Tongue (tissue), 3 donors: ENCODE measurements at places on chromosomes 6 and 20.
A peak's percentile ranks its signal among the peaks of the same experiment; 100 is the strongest.

- DNase-seq, result no peak
Observed at GRCh38 chr6:167152862-167153261, 4.9 kb downstream of the GPR31 start.

- peak; percentile 36 for DNase-seq
Observed at GRCh38 chr6:21947731-21948386, 349.0 kb downstream of the PRL start.

GRCh38 chr6:152859225-152859624 lies 108.6 kb downstream of the VIP start:
- no peak for DNase-seq

GRCh38 chr20:43011491-43011890 lies 178.2 kb downstream of the PTPRT start:
- no peak for DNase-seq

DNA sequence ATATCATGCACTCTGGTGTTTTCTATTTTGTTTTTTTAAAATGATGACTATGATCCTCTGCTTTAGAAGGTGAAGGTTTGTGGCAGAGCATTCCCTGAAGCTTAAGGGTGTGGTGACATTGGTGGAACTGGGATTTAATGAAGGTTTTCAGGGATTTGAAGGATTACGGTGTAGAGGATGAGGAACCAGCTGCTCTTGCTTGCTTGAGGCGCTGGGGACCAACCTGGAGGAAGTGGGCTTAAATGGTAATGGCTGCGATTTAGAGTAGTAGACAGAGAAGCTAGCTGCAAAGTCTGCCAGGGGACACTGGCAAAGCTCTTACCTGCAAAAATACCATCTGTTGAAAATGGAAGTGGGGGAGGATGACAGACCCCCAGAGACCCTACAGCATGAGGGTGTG lies 241.8 kb downstream of the CLIC5 start:
- DNase-seq, result no peak

- no peak for DNase-seq
Observed at GRCh38 chr6:45556828-45557227, 179.1 kb upstream of the SUPT3H start.

GRCh38 chr6:8181160-8181881 lies 79.0 kb upstream of the EEF1E1 start:
- no peak for DNase-seq

DNA sequence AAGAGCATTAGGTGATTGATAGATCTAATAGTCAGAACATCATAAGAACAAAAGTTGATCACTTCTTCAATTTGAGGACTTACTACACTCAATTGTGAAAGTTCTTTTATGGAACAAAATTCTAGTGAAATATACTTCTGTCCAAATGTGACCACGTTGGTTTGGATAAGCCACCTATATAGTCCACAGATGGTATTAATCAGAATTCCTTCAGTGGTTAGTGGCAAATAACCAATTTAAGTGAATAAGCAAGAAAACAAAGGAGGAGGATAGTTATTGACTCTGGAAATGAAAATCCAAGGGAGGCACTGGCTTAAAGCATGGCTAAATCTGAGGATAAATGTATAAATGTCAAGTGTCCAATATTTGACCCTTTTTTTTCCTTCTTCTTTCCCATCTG lies 268.5 kb upstream of the MARCKS start:
- no peak for DNase-seq

DNA sequence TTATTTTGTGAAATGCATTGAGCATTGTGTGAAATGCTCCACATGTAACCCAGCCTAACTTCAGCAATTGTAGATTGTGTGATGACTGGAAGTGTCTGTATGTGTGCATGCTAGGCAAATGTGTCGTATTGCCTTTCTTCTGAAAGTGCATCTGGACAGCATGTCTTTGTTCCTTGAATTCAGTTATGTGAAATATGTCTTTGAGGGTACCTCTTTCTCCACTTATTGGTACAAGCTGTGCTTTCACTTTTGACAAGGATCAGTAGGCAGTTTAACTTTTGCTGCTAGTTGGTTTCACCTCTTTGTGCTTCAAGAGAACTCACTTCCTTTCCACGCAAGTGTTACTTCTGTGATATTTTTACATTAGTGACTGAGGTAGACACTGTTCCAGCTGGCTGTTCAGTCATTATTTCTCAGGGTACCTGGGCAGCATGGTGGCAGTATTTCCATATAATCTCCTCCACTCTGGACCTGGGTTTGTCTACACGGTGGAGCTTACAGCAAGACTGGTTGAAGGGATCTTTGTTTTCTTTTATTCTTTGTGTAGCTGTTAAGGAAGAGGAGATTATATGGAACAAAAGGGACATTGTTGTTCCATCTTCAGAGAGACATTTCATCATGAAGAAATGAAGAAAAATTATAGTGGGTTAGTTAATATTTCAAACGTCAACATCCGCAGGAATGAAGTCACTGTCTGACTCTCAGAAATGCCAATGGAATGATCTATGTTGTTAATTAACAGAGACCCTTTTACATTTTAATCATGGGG lies 175.4 kb downstream of the UTRN start:
- no peak for DNase-seq

GRCh38 chr6:32679492-32679891 lies 13.0 kb upstream of the HLA-DQB1 start:
- no peak for DNase-seq

GRCh38 chr6:128432394-128432793 lies 88.0 kb downstream of the PTPRK start:
- no peak for DNase-seq

- DNase-seq, result no peak
Observed at GRCh38 chr6:101404775-101405174, 11.3 kb downstream of the GRIK2 start.

- DNase-seq, result no peak
Observed at GRCh38 chr6:119821380-119821779, 471.8 kb upstream of the MAN1A1 start.

DNA sequence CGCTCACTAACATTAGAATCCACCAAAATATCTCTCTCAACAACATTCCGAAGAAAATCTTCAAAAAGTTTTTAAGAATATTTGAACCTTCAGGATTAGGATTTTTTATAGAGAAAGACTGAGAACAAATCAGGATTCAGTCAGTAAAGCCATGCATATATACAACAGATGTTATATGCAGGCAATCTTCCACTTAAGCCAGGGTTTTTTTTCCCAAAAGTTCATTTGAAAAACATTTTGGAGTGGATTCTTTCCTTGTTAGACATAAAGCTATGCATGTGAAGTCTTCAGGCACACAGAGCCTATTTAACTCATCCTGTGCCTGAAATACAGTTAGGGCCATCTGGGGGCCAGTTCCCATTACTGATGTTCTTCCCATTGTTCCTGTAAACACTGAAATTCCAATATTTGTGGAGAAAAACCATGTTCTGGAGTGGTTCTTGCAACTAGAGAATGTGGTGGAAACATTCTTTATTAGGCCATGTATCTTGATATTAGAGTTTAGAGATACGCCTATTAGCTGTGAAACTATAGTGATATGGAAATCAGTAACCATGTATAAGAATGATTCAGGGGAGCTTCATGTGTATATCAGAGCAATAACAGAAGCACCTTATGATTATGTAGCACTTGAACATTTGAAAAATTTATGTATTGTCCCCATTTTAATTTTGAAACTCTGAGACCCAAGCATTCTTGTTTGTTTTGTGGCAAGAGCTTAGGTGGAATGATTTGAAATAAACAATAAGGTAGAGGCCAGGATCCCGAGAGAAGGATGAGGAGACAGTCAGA lies 61.7 kb downstream of the PLEKHG1 start:
- peak; percentile 76 for DNase-seq

GRCh38 chr6:30685157-30686008 lies 1.1 kb downstream of the PPP1R18 start:
- DNase-seq, result no peak

DNA sequence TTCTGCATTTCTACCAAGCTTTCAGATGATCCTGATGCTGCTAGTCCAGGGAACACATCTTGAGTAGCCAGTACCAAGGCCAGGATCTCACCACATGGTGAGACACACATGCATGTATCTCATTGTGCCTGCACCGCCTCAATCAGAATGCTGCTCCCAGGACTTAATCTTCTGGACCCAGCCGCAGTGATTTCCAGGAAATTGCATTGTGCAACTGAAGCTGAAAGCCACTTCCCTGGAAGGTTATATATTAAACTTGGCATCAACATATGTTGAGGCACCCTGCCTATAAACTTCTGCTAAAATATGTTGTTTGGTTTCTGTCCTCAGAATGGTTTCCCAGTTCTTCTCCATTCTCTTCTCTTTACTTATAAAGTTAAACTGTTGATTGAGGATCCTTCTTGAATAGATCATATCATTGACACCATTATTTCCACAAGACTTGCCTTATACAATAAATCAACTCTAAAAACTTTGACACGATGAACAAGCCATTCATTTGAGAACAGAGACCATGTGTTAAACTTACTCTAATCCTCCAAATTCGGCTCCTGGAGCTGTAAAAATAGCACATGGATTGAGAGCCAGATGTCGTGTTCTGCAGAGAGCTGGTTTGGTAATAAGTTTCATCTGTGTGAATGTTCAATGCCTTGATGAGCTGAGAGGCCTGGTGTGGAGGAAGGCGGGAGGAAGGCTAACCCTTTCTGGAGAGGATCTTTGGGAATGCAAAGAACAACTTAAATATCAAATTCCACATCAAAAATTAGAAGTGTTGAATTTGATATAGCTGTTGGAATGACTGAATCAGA lies 65.0 kb upstream of the PCSK2 start:
- DNase-seq, result peak; percentile 70

DNA sequence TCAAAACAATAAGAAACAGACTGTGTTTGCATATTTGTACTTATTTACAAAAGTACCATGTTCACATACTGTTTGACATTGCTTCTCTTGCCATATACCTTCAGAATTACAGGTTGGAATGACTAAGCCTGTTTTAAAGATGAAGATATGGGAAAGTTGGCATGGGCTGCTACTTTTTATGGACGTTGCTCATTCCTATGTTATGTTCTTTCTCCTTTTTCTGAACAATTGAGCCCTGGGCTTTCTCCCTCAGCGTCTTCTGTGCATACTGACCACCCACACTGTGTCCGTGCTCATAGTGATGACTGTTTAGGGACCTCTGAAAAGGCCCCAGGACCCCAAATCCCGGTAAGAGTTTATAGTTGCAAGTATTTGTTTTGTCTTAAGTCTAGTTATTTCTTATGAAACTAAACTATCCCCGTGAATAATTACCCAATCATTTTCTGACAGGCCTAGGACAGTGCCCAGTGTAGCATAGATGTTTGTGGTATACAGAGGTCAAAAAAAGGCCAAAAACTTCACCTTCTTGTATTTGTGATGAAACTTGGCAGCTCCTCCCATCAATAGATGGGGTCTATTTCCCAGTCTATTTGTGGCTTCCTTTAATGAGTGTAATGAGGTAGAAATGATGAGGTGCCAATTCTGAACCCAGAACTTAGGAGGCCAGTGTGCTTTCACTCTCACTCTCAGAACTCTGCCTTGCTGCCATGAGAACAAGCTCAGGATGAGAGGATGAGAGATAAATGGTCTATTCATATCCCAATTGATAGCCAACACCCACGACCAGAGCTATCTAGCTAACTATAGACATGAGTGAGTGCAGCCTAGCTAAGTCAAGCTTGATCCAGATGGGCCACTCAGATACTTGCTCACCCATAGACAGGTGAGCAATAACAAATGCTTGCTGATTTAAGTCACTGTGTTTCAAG lies 40.9 kb downstream of the GSTA4 start:
- DNase-seq, result no peak

- peak; percentile 58 for DNase-seq
Observed at GRCh38 chr6:43074847-43075669, 1.1 kb upstream of the PTK7 start.

- no peak for DNase-seq
Observed at GRCh38 chr6:94721459-94721858, 855.9 kb upstream of the MANEA start.

DNA sequence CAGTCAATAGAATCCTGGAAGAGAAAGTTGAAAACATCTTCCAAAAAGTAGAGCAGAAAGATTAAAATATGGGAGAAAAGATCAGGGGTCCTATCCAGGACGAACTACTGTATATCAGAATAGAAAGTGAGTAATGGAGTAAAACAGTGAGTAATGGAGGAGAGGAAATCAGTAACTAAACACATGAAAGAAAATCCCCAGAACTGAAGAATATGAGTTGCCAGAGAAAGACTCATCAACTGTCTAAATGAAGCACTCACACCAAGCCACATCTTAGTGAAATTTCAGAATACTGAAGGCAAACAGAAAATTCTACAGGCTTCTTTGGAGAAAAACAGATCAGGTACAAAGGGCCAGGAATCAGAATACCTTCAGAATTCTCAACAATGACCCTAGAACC lies 14.9 kb downstream of the IL17A start:
- no peak for DNase-seq

DNA sequence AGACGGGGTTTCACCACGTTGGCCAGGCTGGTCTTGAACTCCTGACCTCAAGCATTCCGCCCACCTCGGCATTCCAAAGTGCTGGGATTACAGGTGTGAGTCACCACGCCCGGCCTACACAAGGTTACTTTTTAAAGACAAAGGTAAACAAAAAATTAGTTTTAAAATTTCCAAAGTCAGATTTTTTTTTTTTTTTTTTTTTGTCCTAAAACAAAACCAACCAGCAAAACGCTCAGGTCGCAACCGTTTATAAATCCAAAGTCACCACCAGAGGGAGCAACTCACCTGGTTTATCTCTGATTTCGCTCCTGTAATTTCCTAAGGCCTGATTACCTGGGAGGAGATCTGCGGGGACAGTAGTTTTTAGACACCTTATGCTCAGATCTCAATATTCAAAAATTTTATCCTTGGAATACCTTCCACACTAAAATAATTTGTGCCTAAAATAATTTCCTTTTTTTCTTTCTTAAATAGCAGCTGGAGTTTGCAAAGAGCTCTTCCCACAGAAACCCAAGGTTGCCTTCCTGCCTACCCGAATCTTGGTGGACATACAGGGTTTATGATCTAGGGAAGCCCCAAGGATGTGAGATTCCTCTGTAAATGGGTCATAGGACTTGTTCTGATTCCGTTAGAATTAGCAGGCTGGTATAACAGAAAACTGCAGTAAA lies 19.8 kb upstream of the TREM1 start:
- peak; percentile 80 for DNase-seq

DNA sequence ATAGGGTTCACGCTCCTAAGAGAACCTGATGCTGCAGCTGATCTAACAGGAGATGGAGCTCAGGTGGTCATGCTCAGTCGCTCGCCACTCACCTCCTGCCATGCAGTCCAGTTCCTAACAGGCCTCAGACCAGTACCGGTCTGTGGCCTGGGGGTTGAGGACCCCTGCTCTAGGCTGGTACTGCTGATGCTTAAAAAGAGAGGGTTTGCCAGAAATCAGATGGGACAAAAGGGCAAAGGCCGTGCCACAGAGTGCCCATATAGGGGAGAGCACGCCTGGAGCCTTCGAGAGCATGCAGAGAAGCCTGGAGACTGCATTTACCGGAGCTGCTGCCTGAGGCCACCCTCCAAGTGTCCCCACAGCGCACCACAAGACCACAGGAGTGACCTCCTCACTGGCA lies 75.5 kb downstream of the PTPN1 start:
- DNase-seq, result no peak

DNA sequence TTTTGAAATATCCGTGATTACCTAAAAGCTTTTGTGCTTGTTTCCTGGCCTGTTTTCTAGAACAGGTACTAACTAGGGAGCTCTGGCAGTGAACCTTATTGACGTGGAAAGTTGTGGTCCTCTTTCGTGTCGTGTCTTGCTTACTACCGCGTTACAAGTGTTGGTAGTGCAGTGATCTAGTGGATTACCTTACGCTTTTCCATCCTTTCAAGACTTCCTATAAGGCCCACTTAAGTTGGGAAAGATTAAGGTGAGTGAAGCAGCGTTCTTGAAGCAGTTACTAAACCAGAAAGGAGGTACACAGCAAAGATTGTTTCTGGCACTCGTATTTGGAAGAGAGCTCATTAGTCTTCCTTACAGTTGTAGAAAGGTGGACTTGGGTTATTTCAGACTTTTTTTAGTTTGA lies 1.9 kb downstream of the PNRC1 start:
- DNase-seq, result peak; percentile 68

- DNase-seq, result no peak
Observed at GRCh38 chr6:87784690-87785089, 82.7 kb upstream of the AKIRIN2 start.
